ENCODE measurements at places on chromosomes 13 and 19.

DNA sequence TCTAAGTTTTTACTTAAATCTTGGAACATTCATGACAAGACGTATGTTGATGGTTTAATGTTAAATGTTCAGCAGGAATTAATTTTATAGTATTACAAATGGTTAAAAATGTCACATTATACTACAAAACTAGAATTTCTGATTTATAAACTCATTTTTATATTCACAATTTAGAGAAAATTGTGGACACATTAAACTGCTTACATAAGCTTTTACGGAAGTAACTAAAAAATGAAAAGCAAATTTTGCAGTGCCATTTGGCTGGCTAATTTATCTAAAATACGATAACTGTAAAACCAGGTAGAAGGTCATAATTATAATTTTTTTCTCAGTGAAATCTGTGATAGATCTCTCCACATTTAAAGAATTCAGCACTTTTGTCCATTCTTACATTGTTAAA is 190.2 kb upstream of the GPC6 start:
- no peak for DNase-seq

- DNase-seq, result no peak
Observed at GRCh38 chr19:12015753-12016116, 19.7 kb downstream of the ZNF433 start.

DNA sequence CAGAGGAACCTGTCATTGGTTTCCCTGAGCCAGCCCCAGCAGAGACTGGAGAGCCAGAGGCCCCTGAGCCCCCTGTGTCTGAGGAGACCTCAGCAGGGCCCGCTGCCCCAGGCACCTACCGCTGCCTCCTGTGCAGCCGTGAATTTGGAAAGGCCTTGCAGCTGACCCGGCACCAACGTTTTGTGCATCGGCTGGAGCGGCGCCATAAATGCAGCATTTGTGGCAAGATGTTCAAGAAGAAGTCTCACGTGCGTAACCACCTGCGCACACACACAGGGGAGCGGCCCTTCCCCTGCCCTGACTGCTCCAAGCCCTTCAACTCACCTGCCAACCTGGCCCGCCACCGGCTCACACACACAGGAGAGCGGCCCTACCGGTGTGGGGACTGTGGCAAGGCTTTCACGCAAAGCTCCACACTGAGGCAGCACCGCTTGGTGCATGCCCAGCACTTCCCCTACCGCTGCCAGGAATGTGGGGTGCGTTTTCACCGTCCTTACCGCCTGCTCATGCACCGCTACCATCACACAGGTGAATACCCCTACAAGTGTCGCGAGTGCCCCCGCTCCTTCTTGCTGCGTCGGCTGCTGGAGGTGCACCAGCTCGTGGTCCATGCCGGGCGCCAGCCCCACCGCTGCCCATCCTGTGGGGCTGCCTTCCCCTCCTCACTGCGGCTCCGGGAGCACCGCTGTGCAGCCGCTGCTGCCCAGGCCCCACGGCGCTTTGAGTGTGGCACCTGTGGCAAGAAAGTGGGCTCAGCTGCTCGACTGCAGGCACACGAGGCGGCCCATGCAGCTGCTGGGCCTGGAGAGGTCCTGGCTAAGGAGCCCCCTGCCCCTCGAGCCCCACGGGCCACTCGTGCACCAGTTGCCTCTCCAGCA is 4.2 kb downstream of the ZNF574 start:
- DNase-seq, result no peak

- DNase-seq, result no peak
Observed at GRCh38 chr13:30157616-30157993, 149.7 kb downstream of the KATNAL1 start.

DNA sequence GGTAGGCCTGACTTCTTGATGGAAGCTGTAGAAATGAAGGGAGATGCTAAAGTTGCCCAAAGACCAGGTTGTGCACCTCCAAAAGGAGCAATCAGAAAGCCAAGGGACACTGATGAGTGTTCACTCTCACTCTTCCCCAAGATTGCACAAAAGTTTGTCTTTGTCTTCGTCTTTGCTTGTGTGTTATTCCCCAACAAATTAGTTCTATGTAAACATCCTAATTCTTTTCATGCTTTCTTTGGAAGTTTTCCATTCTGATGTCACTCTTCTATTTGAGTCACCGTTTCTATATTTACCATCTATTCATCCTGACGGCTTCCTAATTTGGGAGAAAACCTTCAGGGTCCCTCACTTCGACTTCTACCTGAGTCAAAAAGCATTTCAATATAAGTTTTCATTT is 3.7 kb upstream of the TMEM272 start:
- no peak for DNase-seq

DNA sequence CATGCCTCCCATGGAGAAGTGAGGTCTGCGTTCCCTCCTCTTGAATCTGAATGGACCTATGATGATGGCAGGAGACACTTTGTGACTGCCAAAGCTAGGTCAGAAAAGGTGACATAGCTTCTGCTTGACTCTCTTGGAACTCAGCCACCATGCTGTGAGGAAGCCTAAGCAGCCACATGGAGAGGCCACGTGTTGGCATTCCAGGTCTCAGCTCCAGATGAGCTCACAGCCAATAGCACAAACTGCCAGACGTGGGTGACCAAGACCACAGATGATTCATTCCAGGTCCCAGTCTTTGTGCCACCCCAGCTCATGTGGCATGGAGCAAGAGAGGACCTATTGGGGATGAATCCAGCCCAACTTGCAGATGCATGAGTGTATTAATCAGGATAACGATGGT is 8.7 kb upstream of the GGACT start:
- DNase-seq, result no peak

GRCh38 chr19:13841962-13842290 is 35.0 kb upstream of the NANOS3 start:
- no peak for DNase-seq

DNA sequence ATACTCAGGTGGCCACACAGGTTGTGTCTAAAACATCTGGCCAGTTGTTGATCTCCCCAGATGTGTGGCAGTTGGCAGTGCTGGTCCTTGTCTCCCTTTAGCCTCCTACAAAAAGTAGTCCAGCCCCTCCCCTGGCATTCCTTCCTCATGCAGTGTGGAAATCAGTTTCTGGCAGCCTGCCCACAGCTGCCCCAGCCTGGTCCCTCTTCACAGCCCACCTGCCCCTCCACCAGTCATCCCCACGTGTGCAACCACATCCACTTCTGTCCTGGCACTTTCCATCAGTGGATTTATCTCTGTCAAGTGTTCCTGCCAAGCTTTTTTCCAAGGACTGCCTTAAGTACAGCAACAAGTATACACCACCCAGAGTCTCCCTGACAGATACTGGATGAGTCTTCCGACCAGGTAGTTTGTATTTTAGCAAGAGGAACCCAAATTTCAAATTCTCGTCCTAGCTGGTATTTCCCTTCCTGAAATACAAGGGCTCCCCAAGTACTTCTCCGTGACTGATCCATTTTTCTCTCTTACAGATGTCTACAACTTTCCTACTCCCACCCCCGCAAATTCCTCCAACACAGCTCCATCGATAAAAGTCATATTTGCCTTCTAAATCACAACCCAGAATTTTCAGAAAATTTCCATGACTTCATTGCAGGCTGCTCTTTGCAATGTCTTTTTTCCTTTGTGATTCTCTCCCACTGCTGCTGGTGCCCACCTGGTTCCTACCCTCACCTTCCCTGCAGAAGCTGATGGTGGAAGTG is 313.5 kb downstream of the FOXO1 start:
- no peak for DNase-seq

DNA sequence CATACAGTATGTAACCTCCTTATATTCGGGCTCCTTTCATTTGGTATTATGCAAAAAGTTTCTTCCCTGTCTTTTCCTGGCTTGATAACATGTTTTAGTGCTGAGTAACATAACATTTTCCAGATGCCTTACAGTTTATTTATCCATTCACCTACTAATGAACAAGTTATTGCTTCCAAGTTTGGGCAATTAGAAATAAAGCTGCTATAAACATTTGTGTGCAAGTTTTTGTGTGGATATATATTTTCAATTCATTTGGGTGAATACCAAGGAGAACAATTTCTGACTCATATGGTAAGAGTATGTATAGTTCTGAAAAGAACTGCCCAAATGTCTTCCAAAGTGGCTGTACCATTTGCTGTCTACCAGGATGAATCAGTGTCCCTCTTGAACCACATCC is 360.9 kb downstream of the PCDH17 start:
- DNase-seq, result no peak

- no peak for DNase-seq
Observed at GRCh38 chr13:63107179-63107943, 1691.7 kb upstream of the PCDH20 start.

DNA sequence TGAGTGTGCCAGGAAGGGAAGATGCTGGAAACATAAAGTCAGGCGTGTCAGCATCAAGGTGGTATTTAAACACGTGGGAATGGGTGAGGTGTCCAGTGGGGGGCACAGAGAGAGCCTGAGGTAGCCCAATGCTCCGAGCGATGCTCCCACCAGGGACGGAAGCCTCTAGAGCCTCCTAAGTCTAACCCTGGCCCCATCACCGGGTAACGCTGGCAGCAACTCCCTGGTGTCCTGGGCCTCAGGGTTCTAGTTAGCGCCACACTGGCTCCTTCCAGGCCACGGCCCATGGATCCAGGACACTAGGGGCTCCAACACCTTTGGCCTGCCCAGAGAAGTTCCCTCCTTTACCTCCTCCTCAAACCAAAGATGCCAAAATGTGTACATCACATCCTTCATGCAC is 65.4 kb downstream of the EPS15L1 start:
- no peak for DNase-seq
